ENCODE measurements at places on chromosomes 6 and 20.

GRCh38 chr6:147954938-147955337 lies 387.7 kb upstream of the SASH1 start:
- no peak for DNase-seq

DNA sequence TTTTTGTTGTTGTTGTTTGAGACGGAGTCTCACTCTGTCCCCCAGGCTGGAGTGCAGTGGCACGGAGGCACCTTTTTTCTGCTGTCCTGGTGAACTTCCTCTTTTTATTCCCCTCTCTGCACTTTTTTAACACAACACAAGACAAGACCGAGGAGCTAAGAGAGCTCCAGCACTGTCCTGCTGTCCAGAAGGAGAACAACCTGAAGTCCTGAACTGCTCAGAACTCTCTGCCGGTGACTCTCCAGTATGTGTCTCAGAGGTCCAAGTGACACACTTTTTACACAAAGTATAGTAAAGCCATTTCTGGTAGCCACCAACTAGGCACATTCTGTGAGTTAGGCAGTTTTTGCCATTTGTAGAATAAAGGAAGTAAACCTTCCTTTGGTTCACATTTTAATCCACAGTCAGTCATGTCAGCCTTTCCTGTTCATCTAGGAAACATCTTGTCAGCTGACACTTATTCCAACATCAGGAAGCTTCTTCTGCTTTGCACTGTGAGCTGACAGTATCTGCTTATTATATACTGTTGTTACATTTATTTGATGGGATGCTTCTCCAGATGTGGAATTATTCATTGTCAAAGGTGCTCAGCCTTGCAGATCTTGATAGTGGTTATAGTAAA lies 28.1 kb upstream of the TXNDC5 start:
- DNase-seq = no peak

GRCh38 chr20:23776067-23776771 lies 25.5 kb upstream of the CST1 start:
- no peak for DNase-seq

DNA sequence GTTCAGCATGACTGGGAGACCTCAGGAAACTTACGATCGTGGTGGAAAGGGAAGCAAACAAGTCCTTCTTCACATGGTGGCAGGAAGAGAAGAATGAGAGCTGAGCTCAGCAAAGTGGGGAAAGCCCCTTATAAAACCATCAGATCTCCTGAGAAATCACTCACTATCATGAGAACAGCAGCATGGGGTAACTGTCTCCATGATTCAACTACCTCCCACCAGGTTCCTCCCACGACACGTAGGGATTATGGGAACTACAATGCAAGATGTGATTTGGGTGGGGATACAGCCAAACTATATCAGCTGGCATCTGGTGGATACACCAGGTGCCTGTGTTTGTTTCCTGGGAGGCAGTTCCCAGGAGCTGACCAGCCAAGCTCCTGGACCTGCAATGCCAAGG lies 4.9 kb downstream of the DDO start:
- DNase-seq = no peak

- DNase-seq = no peak
These were observed 82.9 kb downstream of the ZNF217 start for GRCh38 chr20:53510704-53511103.

- DNase-seq = no peak
These were observed 387.9 kb downstream of the LMBRD1 start for GRCh38 chr6:69408886-69409285.

DNA sequence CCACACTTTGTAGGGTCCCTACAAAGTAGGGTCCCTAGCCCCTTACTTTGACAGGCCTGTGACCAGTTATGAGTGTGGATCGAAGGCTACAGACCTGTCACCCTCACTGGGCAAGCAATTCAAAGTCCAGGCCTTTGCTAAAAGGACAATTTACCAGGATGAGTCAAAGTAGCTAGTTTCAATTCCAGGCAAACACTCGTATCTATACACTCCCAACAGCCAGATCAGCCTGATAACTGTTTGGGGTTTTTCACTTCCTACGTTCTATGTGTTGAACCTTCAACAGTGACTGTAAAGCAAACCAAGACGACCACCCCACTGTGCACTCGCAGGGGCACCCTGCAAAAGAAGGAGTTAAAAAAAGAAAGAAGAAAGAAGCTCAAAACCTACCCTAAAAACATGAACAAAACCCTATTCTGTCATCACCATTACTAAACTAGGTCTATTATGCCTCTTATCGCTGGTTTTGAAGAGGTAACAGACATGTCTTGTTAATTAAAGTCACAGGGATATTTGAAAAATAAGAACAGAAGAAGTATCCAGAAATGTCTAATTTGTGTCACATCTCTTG lies 3.2 kb downstream of the GFOD1 start:
- DNase-seq = no peak

GRCh38 chr6:118544105-118544504 lies 4.0 kb upstream of the PLN start:
- DNase-seq = no peak

GRCh38 chr6:167745670-167746389 lies 80.9 kb upstream of the AFDN start:
- DNase-seq = no peak

GRCh38 chr6:2141644-2142290 lies 103.6 kb downstream of the GMDS start:
- no peak for DNase-seq

GRCh38 chr6:169647637-169648036 lies 54.2 kb downstream of the WDR27 start:
- no peak for DNase-seq

DNA sequence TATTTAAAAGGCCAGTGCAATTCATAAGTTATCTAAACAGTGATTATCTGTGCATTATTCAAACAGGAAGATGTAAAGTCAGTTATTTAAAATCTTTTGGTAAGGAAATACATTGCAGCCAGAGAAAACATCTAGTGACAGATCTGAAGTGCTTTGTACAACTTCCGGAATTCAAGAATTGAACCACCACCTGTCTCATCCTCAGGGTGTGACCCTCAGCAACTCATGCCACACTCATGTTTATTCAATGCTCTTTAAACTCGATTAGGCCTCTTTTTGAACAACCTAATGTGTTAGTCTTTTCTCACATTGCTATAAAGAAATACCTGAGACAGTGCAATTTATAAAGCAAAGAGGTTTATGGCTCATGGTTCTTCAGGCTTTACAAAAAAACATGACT lies 62.6 kb upstream of the GGTLC1 start:
- no peak for DNase-seq

GRCh38 chr6:168042426-168043192 lies 36.4 kb downstream of the FRMD1 start:
- no peak for DNase-seq

DNA sequence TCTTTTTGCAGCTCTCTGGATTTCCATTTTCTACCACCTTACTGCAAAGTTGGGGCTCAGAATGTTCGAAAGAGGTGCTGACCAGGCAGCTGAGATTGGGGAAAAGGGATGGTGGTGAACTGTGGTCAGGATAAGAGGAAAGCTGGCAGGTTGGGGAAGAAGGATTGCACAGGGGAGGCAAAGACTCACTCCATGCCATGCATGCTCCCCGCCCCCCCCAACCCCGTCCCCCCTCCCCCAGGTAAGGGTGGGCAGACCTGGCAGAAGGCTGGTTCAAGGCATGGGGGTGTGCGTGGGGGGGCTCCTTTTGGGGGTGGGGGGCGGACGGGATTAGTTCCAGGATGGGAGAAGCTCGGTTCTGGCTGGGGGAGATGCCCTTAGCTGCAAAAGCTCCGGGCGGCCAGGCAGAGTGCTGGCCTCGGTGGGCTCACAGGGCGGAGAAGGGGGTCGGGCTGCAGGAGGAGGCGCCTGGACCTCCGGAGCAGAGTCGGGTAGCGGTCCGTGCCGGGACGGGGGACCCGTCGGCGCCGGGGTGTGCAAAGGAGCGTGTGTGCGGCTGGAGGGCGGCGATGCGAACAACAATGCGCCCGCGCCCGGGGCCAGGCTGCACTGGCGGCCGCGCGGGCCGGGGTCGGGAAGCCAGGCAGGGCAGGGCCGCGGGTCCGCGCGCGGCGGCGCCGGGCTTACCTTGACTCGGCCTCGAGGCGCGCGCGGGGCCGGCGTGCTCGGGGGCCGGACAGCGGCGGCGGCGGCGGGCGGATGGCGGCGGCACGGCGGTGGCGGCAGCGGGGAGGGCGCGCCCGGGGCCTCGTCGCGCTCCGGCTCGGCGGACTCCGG lies 880 bp downstream of the ADNP start:
- DNase-seq = no peak

DNA sequence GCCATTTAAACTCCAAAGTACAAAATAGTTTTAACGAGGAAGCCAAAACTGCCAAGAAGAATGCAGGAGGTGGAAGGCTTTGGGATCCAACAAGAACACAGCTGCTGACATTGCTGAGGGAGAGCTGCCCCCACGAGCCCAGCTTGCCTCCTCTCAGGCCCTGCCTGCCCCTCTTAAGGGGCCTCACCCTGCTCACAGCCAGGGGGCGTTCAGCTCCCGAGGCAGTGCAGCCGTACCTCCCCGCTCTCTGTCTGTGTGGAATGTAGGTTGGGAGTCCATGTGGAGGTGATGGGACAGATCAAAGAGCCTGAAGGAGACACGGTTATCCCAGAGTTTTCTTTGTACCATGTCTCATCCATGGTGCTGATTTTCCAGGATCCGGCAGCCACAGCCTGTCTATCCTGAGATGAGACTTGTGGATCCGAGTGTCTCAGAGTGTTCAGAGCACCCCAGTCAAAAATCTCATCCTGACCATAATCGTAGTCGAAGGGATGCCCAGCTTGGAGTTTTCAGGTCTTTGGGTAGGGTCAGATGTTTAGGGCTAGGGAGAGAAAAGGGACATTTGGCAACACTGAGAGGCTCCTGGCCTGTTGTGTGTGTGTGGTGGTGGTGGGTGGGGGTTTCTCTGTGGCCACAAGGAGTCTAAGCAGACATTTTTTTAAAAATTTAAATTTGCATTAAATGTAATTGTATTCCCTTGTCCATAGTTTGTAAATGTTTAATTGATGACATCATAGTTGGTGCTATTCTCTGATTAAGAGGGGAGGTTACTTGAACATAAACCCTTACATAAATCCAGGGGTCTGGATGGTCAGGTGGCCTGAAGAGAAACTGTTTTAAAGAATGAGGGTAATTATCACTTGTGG lies 111.4 kb upstream of the CLDN20 start:
- no peak for DNase-seq

DNA sequence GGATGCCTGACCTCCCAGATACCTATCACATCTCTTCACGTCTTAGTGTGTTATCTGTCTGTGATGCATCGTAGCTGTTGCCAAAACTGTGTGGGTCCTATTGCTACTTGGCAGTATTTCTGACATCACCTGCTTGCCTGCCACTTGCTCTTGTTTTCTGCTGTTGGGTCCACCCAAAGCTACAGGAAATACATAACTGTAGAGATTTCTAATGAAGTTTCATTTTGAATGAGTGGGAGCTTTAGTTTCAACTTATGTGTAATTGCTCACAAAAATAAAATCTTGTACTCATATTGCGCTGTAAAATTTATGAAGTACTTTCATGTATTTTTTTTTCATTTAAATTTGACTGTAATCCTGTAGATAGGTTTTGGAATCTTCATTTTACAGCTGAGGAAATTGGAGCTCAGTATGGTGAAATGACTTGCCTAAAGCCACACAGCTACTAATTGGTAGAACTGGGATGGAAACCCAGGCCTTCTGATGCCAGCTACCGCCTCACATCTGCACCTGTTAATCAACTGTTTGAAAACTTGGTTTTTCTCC lies 113.6 kb upstream of the MAN1A1 start:
- no peak for DNase-seq

DNA sequence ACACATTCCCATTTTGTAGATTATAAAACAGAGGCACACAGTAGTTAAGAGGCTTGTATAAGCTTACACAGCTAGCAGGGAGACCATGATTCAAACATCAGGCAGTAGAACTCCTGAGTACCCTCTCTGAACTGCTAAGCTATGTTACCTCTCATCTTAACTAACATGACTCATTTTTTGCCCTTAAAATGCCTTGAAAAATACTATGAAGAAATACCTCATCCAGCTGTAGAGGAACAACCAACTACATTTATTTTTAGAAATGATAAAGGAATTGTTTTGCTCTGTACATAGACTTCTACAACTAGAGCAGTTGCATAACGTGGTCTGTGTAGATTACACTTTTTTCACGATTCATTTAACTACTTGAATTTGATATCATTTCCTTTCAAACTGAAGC lies 102.1 kb downstream of the FLRT3 start:
- DNase-seq = peak; percentile 71

DNA sequence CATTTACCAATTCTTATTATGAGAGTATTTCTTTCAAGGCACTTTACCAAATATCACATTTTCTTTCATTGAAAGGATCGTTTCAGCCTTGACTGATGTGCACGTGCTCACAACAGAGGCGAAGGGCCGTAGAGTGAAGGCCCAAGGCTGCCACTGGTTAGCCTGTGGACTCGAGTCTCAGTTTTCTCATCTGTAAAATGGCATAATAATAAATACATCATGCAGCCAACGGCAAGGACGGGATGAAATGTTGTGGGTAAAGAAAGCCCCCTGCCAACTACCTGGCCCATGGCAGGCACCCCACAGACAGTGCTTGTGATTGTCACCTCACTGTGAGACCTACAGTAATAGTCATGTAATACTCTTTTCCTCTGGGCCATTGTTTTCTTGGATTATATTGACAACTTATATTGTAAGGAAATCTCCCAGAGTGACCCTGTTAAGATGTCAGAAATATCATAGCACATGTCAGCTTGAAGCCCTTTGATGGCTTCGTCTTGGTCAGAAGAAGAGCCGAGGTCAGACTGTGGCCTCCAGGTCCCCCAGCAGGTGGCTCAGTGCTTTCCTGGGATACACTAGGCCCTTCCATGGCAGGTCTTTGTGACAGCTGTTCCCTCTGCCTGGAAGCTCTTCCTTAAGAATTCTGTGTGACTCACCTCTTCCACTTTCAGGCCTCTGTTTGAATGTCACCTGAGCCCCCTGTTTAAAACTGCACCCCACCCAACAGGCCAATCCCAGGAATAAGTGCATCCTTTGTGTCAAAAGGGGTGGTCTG lies 36.3 kb downstream of the FAM50B start:
- no peak for DNase-seq

DNA sequence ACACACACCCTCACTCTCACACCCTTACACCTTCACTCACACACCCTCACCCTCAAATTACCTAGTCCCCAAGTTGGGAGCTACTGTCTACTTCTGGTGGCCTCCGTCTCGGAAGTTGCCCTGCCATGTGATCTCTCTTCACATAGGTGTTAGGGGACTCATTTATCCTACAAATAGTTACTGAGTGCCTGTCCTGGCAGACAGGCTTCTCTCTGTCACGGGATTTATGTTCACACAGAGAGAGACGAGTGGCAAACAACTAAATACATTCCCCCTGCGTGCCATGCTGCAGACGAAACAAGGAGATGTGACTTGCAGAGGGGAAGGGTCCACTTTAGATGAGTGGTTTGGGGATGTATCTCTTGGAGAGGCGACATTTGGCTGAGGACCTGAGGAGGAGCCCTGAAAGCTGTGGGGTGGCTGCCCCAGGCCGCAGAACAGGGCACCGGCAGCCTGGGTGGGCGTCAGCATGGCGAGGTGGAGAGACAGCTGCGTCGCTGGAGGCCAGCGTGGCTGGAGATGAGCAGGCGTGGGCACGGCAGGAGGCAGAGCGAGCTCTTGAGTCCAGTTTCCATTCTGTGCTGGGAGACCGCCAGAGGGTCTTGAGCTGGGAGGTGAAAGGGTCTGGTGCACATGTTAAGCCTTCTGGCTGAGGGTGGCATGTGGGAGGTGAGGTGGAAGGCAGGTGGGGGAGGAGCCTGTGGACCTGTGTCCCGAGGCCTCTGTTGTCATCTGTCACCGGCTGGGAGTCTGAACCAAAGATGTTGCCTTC lies 17.2 kb downstream of the DYNLT1 start:
- no peak for DNase-seq
